ENCODE measurements at places on chromosomes 6 and 20.

GRCh38 chr6:203661-204060 is 88.6 kb upstream of the DUSP22 start:
- DNase-seq: no peak

GRCh38 chr6:143586557-143586956 is 75.0 kb upstream of the FUCA2 start:
- no peak for DNase-seq

DNA sequence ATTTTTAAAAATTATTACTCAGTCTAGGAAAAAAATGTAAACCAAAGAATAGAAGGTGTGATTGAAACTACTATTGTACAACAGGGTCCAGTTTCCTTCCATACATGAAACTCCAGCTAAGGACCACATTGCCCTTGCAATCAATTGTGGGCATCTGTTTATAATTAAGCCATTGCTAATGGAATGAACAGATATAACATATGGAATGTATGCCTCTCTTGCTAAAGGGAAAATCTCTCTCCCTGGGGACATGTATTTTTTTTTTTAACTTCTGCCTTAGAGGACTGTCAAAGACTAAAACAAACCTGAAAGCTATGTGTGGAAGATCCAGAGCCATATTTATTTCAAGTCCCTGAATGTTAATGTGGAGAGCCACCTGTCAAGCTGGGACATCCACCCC is 336.8 kb upstream of the MANEA start:
- no peak for DNase-seq

DNA sequence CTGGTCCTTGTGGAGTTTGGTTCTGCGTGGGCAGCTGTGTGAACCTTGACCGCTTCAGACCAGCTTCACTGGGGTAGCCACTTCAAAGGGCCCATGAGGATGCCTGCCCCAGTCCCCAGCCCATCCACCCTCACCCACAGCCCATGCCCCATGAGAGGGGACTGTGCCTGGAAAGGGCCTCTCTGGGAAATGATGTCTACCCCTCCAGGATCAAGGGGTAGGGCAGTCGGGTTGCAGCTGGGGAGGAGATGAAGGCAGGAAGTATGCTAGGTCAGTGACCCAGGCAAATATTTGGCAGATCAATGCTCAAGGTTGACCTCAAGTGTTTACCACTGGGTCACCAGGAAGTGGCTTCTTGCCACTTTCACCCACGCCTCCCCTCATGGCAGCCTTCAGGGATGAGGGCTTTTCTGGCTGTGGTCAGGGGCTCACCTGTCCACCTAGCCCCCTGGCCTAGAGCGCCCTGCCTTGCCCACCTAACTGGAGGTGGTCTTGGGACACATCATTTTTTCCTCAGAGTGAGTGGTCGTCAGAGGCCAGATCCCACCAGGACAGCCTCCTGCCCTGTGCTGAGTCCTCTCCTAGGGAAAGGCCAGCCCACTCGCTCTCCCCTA is 109.5 kb downstream of the SNX5 start:
- DNase-seq: no peak

DNA sequence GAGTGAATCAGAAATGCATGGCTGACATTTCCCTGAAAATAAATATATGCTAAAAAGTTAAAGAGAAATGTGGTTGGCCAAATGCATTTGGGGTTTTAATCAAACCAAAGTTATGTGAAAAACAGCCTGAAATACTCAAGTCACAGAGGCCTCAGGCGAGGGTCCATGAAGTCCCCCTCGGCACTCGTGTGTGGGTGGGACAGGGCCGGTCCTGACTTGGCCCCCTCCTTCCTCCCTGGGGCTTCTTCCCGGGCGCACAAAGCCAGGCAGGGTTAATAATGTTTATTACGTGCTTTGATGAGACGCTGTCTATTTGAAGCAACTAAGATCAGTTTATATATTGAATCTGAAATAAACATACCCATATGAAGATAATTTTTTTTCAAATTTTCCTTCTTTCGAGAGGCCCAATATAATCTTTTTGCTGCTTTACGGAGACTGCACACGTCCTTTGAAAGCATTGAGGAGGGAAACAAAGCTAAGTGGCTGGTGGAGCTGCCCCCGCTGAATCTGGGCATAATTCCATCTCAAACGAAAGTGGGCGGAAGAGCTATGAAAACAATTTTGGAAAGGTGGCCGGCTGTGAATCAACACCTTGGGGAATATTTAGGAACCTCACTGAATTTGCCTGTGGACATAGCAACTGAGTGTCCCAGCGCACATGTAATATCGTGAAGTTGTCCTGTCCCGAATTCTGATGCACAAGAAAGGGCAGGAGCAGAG is 55.8 kb upstream of the SMOC2 start:
- DNase-seq: no peak

DNA sequence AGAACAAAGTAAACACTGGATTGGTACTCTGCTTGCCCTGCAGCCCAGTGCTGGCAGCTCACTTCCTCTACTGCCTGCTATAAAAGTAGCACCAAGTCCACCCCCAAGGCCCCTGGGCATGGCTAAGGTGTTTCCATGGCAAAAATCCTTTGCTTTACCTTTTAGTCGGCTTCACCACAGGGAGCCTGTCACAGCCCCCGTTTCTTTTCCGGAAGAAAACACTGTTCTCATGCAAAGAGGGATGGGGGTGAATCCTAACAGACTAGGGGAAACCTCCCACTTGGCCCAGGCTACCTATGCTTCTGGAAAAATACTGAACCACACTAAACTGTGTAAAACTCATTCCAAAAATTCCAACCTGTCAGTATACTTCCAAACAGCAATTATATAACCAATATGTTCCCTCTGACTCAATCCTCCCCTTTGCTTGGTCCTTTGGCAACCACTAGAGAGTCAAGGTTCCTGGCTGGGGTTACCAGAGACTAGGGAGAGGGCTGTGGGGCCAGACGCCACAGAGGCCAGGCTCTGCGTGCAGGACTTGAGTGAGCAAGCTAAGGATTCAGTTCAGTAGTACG is 16.1 kb downstream of the PPIL1 start:
- DNase-seq: no peak

All from stimulated activated CD8-positive, alpha-beta memory T cell treated with anti-CD3 and anti-CD28 coated beads, Interleukin-4, amount 100 ng/mL, for 4 hours (primary cell).